ENCODE measurements at places on chromosomes 16 and 17. TPM values are rescaled to one million over a fixed set of nuclear protein-coding genes. Genes with fewer than 3 reads are reported as not detected.

The KRT28 gene
- not detected for total RNA-seq

The ZNF778 gene
- 16.6 TPM for total RNA-seq

The KIAA0513 gene
- total RNA-seq: 6.5 TPM

The KRTAP2-1 gene
- total RNA-seq: not detected

The PKD1 gene
- 74.2 TPM for total RNA-seq

The ARHGDIG gene
- not detected for total RNA-seq

The CD300LB gene
- not detected for total RNA-seq

The ZNF287 gene
- total RNA-seq: 1.4 TPM

The SOST gene
- total RNA-seq: not detected

The ABCC12 gene
- not detected for total RNA-seq

The DRC3 gene
- total RNA-seq: 0.43 TPM

The PERCC1 gene
- total RNA-seq: not detected

The FOXO3B gene
- 1.7 TPM for total RNA-seq

The IL32 gene
- total RNA-seq: 1.1 TPM

The C1QL1 gene
- total RNA-seq: not detected

The UBALD2 gene
- total RNA-seq: 4.7 TPM

The FBXW10B gene
- total RNA-seq: 1.4 TPM

The KRT32 gene
- not detected for total RNA-seq

The RRAD gene
- total RNA-seq: 118 TPM

The SLC6A2 gene
- total RNA-seq: not detected

The PARD6A gene
- total RNA-seq: 1.9 TPM

The HIGD1B gene
- not detected for total RNA-seq

The FKBP10 gene
- 146 TPM for total RNA-seq

The NLRP1 gene
- total RNA-seq: 10.2 TPM

The CAPNS2 gene
- 67.4 TPM for total RNA-seq

The GRB2 gene
- 65.6 TPM for total RNA-seq

The BANP gene
- total RNA-seq: 32.8 TPM

The CDRT15L2 gene
- total RNA-seq: not detected

The RMI2 gene
- 5.3 TPM for total RNA-seq

The GPRC5C gene
- total RNA-seq: 36.2 TPM

The TNFRSF17 gene
- total RNA-seq: not detected

The VTN gene
- total RNA-seq: not detected

The NPIPB9 gene
- total RNA-seq: 1.2 TPM

The TVP23A gene
- not detected for total RNA-seq

The ITGAL gene
- not detected for total RNA-seq

The POLR2A gene
- 40.7 TPM for total RNA-seq

The ADAM11 gene
- not detected for total RNA-seq

The SYT17 gene
- total RNA-seq: 6.3 TPM

The FA2H gene
- total RNA-seq: 1.9 TPM

The CCL3 gene
- not detected for total RNA-seq

The MYH13 gene
- total RNA-seq: not detected

The CASKIN2 gene
- 2.3 TPM for total RNA-seq

The FOXF1 gene
- total RNA-seq: not detected

The PRR15L gene
- total RNA-seq: 3.8 TPM

The GUCY2D gene
- total RNA-seq: not detected

The SDK2 gene
- total RNA-seq: 7.5 TPM

The SRCAP gene
- total RNA-seq: 16.8 TPM

The LITAF gene
- total RNA-seq: 109 TPM

The SPNS2 gene
- 45.1 TPM for total RNA-seq

The KRTAP1-1 gene
- total RNA-seq: 0.24 TPM

The KIF2B gene
- not detected for total RNA-seq

The ABCC11 gene
- total RNA-seq: 0.43 TPM
